ENCODE measurements at places on chromosomes 6 and 20.

GRCh38 chr6:82976179-82976578, 89.5 kb downstream of the UBE3D start:
- no peak for DNase-seq

DNA sequence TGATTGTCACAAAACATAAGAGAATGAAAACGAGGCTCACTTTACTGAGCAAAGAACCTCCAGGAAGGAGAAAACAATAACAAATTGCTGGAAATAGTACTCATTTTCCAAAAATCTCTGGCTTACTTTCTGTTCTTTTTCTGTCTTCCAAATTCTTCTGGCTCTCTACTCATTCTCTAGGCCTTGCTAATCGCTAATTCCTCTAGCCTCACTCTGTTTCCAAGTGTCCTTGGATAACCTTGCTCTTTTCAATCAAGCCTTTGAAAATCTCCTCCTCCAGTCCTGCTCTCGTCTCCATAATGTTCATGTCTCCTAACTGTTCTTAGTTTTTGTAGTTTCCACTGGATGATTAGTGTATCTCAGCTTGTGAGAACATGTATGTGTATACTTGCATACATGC, 96.2 kb upstream of the MAP7 start:
- DNase-seq = no peak

GRCh38 chr20:44504402-44505307, 17.2 kb downstream of the SERINC3 start:
- DNase-seq = no peak

DNA sequence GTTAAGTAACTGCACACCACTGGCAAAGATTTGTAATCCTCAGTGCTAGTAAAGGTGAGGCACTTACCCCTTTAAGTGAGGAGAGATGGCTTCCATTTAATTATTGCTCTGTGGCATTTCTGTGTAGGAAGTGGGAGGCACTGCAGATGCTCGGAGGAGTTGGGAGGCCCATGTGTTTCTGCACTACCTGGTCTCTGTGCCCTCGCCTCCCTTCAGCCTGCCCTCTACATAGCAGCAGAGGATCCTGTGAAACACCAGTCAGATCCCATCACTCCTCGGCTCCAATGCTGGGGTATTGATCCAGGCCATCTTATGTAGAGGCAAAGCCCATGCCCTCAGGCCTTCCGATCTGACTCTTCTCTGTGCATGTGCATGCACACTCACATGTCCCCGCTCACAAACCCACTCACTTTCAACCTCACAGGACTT, 67.0 kb downstream of the SLX4IP start:
- no peak for DNase-seq

DNA sequence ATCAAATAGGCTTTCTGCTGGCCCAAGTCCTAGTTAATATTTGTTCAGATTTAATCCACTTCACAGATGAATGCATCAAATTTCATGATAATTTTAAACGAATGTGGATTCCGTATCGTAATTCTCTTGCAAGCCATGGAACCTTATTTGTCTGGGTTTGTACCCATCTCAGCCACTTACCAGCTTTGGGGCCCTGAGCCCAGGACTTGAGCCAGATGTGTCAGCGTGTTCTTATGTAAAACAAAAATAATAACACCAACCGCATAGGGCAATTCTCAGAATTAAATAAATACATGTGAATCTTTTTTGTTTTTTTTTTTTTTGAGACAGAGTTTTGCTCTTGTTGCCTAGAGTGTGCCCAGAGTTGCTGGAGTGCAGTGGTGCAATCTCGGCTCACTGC, 282.5 kb upstream of the PLCB4 start:
- DNase-seq = no peak

- DNase-seq = no peak
Measured at GRCh38 chr6:143399176-143399575, 51.3 kb downstream of the ADAT2 start.
